ENCODE measurements at places on chromosomes 12 and 14. TPM values are rescaled to one million over a fixed set of nuclear protein-coding genes. Genes with fewer than 3 reads are reported as not detected.

SOAT2 gene
- total RNA-seq: not detected

GRCh38 chr14:78450669-78451318 is 280.6 kb downstream of the NRXN3 start:
- no peak overlapping the region for H3K27ac ChIP-seq
- H3K36me3 ChIP-seq: no peaks in the 10 kb centered on the region
- H3K4me3 ChIP-seq: no peak overlapping the region
- no peak for DNase-seq

KRT83 gene
- total RNA-seq: not detected

- peaks cover 34% of the 10 kb centered on the region for H3K4me1 ChIP-seq
- H3K36me3 ChIP-seq: no peaks in the 10 kb centered on the region
- no peaks in the 10 kb centered on the region for H3K27me3 ChIP-seq
- no peak for DNase-seq
- no peak overlapping the region for H3K4me3 ChIP-seq
Observed at GRCh38 chr14:76773188-76773885, 12.1 kb downstream of the VASH1 start.

NINJ2 gene
- total RNA-seq: 3.1 TPM

- H3K4me3 ChIP-seq: no peak overlapping the region
- H3K36me3 ChIP-seq: no peaks in the 10 kb centered on the region
- H3K27me3 ChIP-seq: no peaks in the 10 kb centered on the region
- no peak for DNase-seq
Observed at GRCh38 chr12:94534278-94534677, 74.6 kb upstream of the CEP83 start.

GRCh38 chr12:94870511-94870910 is 133.0 kb downstream of the NDUFA12 start:
- no peak overlapping the region for H3K27ac ChIP-seq
- no peak for DNase-seq
- H3K27me3 ChIP-seq: peaks cover 21% of the 10 kb centered on the region
- H3K4me3 ChIP-seq: no peak overlapping the region
- no peaks in the 10 kb centered on the region for H3K36me3 ChIP-seq
- H3K4me1 ChIP-seq: peaks cover 14% of the 10 kb centered on the region

DNA sequence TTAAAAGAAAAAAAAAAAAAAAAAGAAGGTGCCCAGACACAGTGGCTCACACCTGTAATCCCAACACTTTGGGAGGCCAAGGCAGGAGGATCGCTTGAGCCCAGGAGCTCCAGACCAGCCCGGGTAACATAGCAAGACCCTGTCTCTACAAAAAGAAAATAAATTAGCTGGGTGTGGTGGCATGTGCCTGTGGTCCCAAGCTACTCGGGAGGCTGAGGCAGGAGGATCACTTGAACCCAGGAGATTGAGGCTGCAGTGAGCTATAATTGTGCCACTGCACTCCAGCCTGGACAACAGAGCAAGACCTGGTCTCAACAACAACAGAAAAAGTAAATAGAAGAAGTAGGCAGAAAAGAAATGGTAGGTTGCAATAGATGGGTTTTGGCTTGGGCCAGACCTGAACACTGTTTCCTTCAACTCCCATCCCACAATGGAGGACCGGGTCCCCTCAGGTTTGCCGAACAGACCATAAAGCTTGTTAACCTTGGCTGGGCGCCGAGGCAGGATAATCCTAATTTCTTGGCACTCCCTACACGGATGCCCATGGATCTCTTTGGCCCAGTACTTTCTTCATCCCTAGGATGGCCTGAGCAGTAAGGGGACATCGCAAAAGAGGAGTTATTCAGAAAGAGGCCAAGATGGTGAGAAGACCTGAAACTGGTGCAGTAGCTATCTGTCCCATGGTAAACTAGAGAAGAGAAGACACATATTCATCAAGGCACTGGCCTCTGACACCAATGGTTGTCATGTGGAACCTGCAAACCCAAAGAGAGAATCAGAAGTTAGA is 165.5 kb upstream of the CCND2 start:
- no peak overlapping the region for H3K4me3 ChIP-seq
- H3K4me1 ChIP-seq: peaks cover 19% of the 10 kb centered on the region
- H3K27me3 ChIP-seq: no peaks in the 10 kb centered on the region

Measured in natural killer cell (primary cell).